ENCODE measurements at places on chromosomes 1 and 21.
A peak's percentile ranks its signal among the peaks of the same experiment; 100 is the strongest.

DNA sequence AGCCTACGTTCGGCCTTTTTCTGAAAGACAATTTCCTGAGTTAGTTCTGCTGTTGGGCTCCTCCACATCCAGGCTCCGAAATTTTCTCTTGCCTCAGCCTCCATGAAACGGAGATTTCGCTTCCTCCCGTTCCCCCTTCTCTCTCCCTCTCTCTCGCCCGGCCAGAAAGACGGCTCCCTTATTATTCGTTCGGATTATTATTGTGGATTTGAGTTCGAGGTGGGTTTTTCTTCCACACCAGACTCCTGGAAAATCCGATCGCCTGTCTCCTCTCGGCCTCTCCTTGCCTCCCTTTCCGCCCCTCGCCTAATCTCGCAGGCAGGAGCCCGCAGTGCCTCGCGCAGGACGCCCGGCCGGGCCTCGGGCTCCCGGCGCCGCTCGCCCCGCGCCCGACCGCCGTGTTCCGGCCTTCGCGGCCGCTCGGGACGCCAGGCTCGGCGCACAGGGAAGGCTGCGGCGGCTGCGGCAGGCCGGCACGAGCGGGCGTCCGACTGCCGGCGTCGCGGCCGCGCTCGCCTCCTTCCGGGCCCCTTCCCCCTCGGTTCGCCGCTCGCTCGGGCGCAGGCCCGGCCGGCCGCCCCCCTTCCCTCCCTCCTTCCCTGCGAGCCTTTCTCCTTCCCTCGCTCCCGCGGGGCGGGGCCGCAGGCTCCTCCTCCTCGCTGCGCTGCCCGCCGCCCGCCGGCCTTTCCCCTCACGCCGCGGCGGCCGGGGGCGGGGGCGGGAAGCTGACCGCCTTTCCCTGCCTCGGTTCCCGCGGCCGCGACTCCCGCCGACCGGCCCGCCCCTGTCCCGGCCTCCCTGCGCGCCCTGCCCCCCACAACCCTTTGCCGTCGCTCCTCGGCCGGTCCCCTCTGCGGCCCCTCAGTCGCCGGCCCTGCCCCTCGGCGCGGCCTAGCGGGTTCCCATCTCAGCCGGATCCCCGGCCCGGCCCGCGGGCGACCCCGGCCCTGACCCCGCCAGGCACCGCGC is at the start of gene ARHGEF11:
ARHGEF11 (minus strand) TSS at position 493 of the 969 bp plus-strand sequence. CDS start 1,412 bp downstream, outside the sequence.
- DNase-seq: peak; percentile 17

- DNase-seq: no peak
These were observed 176.2 kb downstream of the ROR1 start for GRCh38 chr1:63950023-63950422.

DNA sequence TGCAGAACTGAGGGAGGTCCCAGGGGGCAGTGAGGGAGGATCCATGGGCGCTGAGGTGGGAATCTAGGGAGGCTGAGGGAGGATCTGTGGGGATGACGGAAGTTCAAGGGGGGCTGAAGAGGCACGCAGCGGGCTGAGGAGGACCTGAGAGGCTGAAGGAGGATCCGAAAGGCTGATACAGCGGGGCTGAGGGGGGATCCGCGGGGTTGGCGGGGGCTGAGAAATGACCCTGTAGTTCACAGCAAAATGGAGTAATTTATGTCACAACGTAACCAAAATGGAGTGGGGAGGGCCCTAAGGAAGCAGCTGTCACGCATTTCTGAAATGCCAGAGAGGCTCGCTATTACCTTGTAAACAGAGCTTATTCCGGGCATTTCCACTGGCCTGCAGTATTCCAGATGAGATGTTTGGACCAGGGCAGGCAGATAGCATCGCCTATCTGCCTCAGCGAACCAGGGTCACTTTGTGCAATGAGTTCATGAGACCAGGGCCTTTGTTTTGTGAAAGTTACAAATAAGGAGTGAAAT is 926 bp upstream of the MRPL55 start:
- no peak for DNase-seq

DNA sequence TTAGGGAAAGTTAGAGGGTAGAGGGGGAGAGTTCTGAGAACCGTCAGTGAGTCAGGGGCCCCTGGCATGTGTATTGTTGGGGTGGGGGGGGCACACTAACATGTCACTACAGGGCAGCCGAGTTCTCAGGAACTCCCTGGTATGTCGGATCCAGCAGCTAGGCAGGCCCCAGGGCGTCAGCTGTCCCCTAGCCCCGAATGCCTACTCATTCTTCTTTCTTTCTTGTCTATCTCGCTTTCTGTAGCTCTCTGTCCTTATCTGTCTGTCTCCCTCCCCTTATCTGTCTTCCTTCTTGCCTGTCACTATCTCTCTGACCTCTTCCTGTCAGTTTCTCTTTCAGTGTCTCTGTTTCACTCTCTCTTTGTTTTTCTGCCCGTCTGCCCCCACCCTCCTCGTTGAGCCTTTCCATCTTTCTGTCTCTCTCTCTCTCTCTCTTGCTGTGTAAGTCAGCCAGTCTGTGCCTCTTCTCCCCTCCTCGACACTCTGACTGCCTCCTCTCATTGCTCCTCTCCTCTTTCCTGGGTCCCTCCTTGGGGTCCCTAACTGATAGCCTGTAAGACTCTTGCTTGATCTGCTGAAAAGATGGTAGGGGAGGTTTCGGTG is 2.4 kb downstream of the NTRK1 start:
- no peak for DNase-seq

DNA sequence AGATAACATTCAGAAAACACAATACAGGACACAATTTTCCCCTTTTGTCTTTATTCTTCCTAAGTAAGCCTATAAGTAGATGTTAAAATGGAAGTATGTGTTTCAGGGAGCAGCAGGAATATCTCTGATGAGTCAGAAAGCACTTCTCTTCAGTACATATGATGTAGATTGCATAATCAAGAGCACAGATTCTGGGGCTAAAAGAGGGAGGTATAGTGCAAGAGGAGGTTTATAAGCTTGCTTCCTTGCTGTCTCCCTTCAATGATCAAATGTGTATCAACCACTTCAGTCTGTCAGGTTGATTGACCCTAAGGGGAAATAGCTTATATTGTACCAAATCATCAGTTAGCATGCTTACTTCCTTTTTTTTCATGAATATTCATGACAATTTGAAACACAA is 822.8 kb downstream of the BRINP3 start:
- no peak for DNase-seq

GRCh38 chr1:75765697-75766355 is 20.2 kb upstream of the RABGGTB start:
- DNase-seq: no peak

GRCh38 chr1:48823168-48823567 is 46.5 kb upstream of the BEND5 start:
- no peak for DNase-seq

- DNase-seq: no peak
These were observed 911.9 kb downstream of the TTLL7 start for GRCh38 chr1:83086986-83087512.

- no peak for DNase-seq
These were observed 258.8 kb upstream of the NCAM2 start for GRCh38 chr21:20739421-20739820.

- no peak for DNase-seq
These were observed 2.3 kb downstream of the PBXIP1 start for GRCh38 chr1:154953611-154954038.

GRCh38 chr1:93631626-93632365 is 49.8 kb downstream of the BCAR3 start:
- DNase-seq: no peak

GRCh38 chr1:197868751-197869489 is 33.5 kb upstream of the C1orf53 start:
- peak; percentile 21 for DNase-seq

DNA sequence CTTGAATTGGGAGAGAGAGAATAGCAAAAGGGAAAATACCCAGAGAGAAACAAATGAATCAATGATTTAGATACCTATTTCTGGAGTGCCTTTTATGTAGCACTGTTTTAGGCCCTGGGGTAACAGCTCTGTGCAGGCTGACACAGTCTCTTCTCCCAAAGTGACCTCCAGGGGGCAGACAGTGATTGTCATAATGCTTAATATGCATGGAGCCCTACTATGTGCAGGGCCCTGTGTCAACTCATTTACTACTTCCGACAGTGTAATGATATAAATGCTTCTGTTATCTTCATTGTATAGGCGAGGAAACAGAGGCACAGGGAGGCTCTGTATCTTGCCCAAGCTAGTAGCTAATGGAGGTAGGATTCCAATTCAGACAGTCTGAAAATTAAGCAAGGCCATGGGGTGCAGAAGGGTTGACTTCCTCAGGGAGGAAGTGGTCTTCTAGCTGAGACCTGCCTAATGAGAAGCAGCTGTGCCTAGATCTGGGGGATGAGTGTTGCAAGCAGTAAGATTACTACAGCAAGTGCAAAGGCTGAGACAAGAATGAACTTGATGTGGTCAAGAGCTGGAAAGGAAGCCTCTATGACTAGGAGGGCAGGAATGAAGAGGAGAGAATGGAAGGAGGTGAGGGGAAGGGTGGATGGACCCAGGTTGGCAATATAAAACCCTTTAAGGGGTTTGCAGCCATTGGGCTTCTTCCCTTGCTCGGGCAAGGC is 16.2 kb upstream of the SERINC2 start:
- peak; percentile 99 for DNase-seq

DNA sequence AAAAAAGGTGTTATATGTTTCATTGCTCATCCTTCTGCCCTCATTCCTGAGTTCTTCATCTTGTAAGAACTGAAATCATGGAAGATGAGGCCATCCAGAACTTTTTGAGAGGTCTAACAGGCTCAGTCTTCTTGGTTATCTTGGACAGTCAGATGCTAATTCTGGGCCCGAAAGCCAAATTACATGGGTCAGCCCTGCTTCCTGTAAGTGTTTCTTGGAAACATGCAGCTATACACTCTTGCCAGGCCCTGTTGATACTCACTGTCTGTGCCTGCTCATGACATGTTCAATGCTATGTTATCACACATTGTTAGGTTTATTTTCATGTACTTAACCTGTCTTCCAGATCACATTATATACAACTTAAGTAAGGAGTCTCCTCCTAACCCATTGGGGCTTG is 542.5 kb downstream of the NUF2 start:
- no peak for DNase-seq

- no peak for DNase-seq
These were observed 80.3 kb downstream of the SDCCAG8 start for GRCh38 chr1:243336163-243336562.

DNA sequence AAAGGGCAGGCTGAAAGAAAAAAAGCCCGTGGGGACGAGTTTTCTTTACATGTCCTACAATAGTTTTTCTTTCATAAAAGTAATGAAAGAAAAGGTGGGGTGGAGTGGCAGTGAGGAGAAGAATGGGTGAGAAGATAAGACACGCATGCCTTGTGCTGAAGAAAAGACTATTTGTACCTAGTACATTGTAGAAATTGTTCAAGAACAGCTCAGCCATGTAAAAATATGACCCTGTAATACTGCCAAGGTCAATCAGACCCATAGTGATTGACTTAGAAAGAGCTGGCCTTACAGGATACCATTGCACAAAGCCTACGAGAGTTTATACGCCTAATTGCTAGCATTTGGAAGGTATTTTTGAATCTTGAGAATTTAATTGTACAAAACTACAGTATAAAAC is 126.0 kb upstream of the NRIP1 start:
- DNase-seq: no peak

DNA sequence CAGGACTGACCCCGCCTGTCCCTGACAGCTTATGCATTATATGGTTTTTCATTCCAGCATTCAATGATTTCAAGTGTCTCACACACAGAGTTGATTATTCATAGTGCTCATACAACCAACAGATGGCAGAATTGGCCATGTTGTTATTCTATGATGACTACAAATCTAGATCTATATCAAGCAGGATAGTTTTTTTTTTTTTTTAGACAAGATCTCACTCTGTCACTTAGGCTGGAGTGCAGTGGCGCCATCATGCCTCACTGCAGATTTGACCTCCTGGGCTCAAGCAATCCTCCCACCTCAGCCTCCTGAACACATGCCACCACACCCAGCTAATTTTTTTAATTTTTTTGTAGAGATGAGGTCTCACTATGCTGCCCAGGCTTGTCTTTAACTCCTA is 40.1 kb upstream of the LRRC8D start:
- no peak for DNase-seq

GRCh38 chr1:204130981-204131892 is 20.6 kb downstream of the ETNK2 start:
- DNase-seq: no peak

GRCh38 chr1:81869307-81869706 is 68.6 kb downstream of the ADGRL2 start:
- no peak for DNase-seq

DNA sequence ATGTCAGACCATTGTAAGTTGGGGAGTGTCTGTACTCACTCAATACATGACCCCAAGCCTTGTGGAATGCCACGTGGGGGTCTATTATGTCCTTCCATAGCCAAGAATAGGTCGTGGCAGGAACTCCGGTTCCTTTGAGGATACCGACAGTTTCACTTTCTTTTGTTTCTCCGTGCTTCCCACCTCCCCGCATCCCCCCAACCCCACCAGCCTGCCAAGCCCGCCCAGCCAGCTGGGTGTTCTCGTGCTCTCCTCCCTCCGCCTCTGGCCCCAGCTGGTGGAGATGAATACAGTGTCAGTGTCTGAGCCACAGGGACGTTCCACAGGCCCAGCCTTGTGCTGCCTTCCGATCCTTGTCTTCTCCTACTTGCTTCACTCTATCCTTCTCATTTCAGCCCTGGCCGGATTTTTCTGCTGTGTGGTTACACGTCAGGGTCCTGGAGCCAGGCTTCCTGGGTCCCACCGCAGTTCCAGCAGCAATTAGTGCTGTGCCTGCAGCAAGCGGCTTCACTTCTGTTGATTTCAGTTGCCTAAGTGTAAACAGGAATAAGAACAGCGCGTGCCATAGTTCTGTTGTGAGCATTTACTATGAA is 4.1 kb upstream of the AGTRAP start:
- DNase-seq: no peak

DNA sequence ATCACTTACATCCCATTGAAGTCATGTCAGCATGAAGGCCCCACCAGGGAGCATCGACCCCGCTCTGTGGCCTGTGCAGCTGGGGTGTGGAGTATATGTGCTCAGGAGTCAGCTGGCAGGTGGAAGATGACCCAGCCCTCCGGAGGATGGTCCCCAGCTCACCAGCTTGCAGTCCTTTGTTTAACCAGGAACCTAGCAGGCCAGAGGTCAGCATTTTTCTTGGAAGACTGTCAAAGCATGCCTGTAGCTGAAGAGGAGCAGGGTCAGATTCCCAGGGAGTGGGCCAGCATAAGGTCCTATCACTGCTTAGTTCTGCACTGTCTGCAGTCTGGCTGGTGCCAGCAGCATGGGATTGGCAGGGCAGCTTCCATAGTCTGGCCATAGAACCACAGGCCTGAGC is 12.7 kb downstream of the NFASC start:
- DNase-seq: no peak

DNA sequence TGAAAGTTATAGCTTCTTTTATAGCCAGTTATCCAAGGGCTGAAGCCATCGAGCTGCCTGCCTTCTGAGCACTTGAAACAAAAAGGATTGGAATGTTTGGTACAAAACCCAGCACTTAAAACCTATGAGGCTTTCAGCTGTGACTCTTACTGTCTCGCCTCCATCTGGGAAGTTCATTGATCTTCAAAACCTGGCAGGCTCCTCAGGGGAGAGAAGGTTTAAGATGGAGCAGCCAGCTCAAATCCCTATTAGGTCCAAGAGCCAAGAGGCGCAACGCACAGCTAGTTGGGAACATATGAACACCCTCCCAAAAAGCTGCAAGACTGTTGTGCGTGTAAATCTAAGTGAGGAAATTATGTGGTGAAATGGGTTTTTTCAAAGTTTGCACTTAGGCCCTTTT is 33.4 kb downstream of the BACE2 start:
- no peak for DNase-seq

All from keratinocyte (primary cell).